ENCODE measurements at places on chromosomes 1 and 21.

GRCh38 chr1:59678040-59678439 lies 136.7 kb upstream of the HOOK1 start:
- DNase-seq: no peak

GRCh38 chr1:185157599-185158412 lies 839 bp downstream of the SWT1 start:
- no peak for DNase-seq

- peak; percentile 15 for DNase-seq
Measured at GRCh38 chr1:41850029-41850428, 68.7 kb downstream of the HIVEP3 start.

GRCh38 chr1:55146781-55147180 lies 68.4 kb downstream of the USP24 start:
- no peak for DNase-seq

- DNase-seq: peak; percentile 8
Measured at GRCh38 chr1:44632598-44632997, 41.7 kb downstream of the TMEM53 start.

- DNase-seq: no peak
Measured at GRCh38 chr1:45843474-45843905, 40.1 kb downstream of the MAST2 start.

Measured in stimulated activated CD4-positive, alpha-beta T cell treated with anti-CD3 and anti-CD28 coated beads, Interleukin-4, amount 100 ng/mL, for 24 hours (primary cell).